ENCODE measurements at places on chromosomes 2 and 18. TPM values are rescaled to one million over a fixed set of nuclear protein-coding genes. Genes with fewer than 3 reads are reported as not detected.

DNA sequence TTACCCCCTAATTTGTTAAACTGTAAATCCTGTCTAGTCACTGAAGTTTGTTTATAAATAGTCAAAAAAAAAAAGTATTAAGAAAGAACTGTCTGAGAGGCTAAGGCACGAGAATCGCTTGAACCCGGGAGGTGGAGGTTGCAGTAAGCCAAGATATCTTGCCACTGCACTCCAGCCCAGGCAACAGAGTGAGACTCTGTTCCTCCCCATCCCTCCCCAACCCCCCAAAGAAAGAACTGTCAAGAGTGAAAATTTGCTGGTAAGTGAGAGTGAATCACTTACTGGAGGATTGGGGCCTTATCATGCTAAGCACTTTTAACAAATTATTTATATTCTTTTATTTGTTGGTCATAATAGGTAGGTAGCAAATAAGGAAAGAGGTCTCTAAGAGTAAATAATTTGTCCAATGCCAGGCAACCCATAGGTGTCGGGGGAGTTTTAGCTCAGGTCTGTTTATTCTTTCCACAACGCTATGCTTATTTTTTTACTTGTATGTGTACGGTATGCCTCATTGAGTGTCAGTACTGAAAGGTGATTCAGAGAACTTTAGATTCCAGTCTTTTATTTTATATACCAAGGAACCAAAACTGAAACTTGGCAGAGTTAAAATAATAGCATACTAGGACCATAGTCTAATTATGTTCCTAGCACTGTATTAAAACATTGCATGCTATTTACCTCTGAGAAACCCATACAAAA, 2.5 kb downstream of the TAF4B start:
- DNase-seq, result no peak

DNA sequence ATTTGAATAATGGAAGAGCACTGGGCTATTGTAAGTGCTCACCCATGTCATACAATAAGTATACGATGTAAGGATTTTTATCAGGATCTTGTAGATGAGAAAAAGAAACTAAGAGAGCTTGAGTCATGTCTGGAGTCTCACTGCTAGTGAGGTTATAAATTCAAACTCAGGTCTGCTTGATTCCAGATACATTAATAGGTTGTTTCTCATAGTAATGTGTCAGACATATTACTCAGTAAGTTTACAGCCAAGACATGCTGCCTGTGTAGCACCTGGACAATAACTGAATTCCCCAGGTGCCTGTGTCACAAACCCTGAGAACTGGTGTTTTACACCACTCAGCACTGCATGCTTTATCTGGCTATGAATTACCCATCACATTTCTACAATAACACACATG, 216.9 kb upstream of the LRP1B start:
- DNase-seq, result no peak

Gene TSPYL6
- not detected for polyA plus RNA-seq

Gene AKAIN1
- polyA plus RNA-seq, result not detected
